ENCODE measurements at places on chromosomes 11 and 22.

- DNase-seq: no peak
These were observed 4.3 kb upstream of the OSBPL5 start for GRCh38 chr11:3169255-3170043.

GRCh38 chr11:78497293-78497692, 77.4 kb downstream of the NARS2 start:
- DNase-seq: no peak

DNA sequence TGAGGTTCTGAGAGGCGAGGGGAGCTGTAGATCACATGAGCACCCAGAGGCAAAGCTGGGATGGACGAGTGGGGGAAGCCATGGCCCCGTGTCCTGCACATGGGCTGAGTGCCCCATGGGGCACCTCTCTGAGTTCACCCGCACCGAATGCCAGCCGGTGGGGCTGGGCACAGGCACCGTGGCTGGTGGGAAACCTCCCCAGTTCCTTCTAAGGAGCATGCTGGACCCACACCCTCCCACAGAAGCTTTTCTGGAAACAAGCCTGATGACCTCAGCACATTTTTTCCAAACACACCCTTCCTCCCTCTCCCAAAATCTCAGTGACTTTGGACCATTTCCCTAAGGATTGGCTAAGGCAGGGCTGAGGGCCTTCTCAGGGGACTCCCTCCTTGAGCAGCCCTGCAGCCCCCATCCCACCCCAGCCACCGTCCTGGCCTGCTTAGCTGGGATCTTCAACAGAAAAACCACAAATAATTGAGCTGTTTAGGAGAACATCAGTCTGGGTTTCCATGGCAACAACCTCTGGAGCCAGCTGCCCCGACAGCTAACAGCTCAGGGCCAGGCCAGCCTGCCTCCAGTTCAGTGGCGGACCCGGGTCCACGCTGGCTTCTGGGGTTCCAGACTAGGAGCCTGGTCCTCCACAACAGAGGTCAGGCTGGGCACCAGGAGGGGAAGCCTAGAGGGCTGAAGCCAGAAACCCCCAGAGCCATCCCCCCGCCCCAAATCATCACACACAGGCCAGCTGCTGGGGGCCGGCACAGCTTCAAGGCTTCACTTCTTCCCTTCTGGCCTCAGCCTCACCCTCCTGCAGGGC, 18.1 kb upstream of the LINC01488 start:
- DNase-seq: no peak

DNA sequence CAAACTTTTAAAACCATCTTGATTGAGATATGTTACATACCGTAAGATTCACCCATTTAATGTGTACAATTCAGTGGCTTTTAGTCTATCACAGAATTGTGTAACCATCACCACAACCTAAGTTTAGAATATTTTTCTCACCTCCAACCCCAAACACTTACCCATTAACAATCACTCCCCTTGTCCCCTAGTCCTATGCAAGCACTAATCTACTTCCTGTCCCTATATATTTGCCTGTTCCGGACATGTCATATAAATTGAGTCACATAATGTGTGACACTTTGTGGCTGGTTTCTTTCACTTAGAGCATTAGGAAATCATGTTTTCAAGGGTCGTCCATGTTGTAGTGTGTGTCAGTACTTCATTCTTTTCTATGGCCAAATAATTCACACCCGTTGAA, 38.8 kb downstream of the RASSF10 start:
- DNase-seq: no peak

DNA sequence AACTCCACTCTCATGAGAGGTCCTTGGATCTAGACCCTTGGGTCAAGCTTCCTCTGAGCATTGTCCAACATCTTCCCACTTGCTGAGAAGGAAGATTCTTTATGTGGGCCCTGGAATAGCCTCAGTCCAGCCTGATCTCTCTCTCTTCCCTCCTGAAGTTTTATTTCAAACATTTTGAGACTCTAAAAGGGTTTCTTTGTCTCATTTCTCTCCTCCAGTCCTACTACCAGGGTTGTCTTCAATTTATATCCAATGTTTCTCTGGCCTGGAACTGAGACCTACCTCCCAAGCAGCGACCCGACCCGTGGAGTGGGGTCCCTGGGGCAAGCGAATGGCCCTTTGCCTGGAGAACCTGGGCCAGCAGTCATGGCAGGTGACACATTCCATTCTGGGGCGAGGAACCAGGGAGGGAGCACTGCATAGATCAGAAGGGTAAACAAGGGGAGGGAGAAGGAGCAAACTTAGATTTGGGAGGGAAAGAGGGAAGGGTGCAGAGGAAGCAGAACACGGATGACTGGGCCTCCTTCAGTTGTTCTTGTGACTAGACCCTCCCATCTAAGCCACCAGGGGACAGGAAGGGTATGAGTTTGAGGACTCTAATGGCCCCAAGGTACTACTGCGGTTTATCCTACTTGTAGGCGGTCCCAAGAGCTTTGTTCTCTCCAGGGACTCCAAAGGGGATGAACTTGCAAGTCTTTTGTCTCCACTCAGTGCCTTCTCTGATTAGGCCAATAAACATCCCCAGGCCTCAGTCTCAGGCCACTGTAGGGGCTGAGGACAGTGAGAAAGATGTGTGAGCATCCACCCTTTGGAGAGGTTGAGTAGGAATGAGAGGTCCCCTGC, 14.2 kb upstream of the PRAME start:
- DNase-seq: no peak

DNA sequence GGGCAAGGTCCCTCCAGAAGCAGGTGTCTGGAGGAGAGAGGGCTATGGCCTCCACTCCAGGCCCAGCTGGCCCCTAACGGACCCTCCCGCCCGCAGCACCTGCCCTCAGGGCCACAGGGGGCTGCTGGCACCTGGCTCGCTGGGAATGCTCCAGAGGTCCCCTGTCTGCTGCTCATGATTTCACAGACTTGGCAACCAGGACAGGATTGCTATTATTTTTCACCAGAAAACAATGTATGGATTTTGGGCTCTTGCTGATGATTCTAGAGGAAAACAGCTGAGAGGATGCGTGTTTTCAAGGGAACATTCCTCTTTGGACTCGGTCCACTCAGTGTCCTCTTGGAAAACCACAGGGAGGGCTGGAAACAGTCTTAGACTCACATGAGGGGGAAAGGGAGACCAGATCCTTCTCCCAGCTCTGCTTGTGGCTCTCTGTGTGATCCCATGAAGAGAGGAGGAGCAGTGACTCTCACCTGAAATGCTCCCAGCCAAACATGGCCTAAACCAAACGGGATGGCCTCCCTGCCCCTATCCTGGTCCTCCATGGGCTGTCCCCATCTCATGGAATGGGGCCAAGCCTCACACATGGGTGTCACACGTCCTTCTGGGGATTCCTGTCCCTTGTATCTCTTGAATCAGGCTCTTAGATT, 15.8 kb downstream of the MYEOV start:
- DNase-seq: no peak

GRCh38 chr22:41543854-41544670, at the start of gene POLR3H:
Gene POLR3H, minus strand, starts transcription at chr22:41544470. Its CDS starts 369 bp downstream, at chr22:41544101.
- peak; percentile 79 for DNase-seq

DNA sequence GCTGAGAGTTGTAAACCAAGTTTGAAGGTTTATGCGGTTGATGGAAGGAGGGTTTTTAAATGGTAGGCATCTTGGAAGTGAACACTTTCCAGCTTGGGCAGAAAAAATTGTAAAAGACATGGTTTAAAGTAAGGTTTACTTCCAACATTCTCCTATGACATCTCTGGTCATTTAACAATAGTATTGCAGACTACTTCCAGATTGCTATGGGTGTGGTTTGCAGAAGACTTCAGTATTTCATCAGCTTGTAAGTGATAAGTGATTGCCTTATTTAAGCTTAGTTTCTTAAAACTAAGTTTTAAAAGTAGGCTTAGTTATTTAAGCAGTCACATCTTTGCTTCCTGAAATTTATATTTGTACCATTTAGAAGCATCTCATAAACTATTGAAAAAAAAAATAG, 7.2 kb upstream of the STT3A start:
- no peak for DNase-seq

DNA sequence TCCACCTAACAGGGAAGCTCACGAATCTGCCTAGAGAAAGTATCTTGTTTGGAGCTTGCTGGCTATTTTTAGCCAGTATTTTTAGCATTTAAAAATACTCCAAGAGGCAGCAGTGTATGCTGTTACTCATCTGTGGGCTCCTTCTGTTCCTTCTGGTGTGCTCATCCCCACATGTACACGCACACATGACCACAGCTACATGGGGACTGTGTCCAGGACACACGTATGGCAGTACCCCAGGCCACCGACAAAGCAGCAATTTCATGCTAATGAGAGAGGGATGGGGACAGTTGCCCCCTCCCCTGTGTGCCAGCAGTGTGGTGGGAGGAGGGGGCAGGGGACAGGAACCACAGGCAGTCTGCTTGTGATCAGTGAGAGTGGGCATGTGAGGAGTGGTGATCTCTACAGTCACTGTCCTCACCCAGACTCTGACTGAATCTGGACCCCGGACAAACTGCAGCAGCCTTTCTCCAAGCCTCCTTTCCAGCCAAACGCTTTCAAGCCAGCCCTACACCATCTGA, 16.4 kb downstream of the USP2 start:
- no peak for DNase-seq

DNA sequence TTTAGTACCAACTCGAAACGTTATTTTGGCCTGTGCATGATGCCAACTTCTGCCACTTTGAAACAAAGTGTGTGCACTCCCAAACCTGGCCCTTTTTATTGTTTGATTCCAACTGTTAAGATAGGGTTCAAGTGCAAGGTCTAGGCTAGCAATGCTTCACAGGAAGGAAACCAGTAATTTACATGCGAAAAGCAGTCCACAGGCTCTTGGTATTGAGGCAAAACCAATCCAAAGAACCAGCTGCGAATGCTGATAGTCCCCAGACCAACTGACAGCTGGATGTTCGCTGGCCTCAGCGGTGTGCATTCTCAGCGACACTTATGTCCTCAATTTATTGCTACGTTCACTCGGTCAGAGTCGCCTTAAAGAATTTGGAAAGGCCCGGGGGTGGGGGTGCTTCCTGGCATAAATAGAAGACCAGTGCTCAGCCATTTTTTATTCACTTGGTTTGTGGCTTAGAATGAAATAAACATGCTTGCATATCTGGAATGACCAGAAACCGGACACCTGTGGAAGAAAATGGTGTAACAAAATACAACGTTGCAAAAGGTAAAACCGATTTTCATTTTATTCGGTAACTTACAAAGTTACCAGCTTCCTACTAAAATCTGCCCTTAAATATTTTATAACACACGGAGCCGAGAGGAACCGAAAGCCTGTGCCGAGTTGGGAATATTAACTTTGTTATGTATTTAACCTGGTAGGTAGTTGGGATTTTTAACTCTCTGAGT, 1.6 kb downstream of the CPT1A start:
- DNase-seq: no peak

GRCh38 chr11:57131080-57131790, 50.5 kb upstream of the LRRC55 start:
- DNase-seq: no peak

GRCh38 chr11:60942219-60942618, 9.8 kb downstream of the SLC15A3 start:
- no peak for DNase-seq

- no peak for DNase-seq
These were observed 254.4 kb upstream of the NCAM1 start for GRCh38 chr11:112706863-112707262.

DNA sequence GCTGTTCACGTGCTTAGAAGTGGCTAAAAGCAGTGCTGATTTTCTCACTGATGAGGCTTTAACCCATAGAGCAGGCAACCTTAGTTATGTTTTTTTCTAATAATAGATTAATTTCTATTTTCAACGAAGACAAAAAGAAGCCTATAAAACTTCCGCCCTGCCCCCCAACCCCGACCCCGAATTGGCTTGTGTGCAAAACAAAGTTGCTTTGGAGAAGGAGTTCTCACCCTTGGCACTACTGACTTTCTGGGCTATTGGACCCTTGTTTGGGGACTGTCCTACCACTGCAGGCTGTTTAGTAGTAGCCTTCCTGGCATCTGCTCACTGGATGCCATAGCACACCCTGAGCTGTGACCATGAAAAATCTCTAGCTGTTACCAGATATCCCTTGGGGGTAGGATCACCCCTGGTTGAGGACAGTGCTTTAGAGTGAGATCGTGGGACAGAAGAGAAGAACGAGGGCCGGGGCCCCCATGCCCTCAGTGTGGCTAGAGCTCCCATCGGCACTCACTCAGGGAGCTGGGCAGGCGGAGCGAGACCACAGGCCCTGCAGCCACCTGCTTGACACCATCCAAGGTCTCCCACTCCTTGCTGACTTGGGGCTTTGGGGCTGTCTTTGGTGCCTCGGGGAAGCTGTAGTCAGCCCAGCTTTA, 16.9 kb downstream of the SLC37A2 start:
- DNase-seq: no peak

- no peak for DNase-seq
These were observed 45.6 kb upstream of the LMO1 start for GRCh38 chr11:8309311-8309710.

DNA sequence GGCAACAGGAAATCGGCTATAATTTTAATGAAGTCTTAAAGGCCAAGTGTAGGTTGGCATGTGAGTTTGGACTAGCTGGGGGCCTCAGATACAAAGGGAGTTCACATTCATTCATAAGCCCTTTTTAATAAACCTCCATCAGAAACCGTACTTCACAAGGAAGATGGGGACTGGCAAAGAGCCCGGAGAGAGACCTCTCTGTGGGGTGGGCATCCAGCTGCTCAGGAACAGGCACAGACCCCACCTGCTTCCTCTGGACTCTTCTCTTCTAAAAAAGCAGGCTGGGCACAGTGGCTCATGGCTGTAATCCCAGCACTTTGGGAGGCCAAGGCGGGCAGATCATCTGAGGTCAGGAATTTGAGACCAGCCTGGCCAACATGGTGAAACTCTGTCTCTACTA, 3.9 kb upstream of the ARFGAP3 start:
- no peak for DNase-seq

DNA sequence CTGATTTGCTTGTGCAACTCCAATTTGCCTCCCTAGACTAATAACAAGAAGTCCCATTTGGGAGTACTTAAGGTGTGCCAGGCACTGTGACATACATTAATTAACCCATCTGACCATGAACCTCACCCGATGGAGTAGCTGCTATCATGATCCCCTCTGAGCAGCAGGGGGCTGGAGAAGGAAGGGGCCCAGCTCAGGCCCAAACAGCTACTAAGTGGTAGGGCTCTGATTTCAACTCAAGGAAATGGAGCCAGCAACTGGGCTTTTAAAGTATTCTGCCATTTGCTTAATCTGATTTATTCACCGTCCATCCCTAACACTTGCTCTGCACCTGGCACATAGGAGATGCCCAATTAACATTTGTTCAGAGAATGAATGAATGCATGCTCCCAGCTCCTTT, 1.2 kb downstream of the CRYBB1 start:
- DNase-seq: no peak

DNA sequence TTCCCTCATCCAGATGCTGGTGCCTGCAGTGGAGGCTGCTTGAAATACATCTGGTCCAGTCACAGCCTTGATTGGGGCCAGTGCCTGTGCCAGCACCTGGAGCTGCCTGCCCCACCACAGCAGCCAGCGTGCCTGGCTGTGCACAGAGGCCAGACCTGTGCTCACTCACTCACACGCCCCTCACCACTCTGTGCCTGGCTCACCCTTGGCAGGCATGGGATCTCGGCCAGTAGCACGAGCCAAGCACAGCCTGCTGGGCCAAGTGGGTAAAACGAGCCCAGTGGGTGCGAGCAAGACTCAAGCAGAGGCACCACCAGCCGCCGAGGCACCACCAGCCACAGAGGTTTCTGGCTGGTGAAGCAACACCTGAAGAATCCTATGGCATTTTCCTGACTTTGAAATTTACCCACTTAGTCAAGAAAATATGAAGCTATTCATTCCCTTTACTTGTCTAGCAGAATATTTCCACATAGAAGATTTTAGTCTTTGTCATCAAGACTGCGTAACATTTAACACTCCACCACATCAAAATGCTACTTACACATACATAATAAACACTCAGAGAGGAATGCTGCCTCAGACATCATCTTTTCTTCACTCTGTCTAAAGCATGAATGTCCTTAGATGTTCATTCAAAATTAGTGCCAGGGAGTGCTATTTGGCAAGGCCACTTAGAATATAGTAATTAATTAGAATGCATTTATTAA, 424.3 kb upstream of the FAT3 start:
- no peak for DNase-seq
